ENCODE measurements at places on chromosomes 5 and 9.
A peak's percentile ranks its signal among the peaks of the same experiment; 100 is the strongest.

GRCh38 chr5:172007175-172008110, 1.0 kb upstream of the FBXW11 start:
- no peak for DNase-seq

DNA sequence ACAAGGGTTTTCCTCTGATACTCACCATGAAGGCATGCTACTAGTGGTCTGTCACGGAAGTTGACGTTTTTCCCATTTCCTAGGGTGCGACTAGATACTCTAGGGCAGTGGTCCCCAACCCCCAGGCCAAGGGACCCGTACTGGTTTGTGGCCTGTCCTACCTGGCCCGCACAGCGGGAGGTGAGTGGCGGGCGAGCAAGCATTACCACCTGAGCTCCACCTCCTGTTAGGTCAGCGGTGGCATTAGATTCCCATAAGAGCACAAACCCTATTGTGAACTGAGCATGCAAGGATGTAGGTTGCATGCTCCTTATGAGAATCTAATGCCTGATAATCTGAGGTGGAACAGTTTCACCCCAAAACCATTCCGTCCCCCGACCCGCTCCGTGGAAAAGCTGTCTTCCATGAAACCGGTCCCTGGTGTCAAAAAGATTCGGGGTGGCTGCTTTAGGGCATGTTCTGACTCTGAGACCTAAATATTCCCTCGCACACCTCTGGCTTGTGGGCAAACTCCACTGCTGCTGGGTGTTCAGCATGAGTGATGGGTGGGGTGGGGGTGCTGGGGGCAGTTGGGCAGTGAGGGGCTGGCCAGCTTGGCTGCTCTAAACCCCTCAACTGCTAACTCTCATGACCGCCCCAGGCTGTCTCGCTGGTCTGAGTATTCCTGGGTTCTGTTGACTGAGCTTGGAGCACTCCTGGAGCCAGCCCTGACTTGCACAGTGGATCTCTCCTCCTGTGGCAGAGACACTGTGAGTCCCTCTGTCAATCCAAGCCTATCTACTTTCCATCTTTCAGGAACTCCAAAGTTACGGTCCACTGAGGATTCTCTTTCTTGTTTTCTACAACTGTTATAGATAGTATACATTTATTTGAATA, 78.3 kb upstream of the NEK6 start:
- no peak for DNase-seq

DNA sequence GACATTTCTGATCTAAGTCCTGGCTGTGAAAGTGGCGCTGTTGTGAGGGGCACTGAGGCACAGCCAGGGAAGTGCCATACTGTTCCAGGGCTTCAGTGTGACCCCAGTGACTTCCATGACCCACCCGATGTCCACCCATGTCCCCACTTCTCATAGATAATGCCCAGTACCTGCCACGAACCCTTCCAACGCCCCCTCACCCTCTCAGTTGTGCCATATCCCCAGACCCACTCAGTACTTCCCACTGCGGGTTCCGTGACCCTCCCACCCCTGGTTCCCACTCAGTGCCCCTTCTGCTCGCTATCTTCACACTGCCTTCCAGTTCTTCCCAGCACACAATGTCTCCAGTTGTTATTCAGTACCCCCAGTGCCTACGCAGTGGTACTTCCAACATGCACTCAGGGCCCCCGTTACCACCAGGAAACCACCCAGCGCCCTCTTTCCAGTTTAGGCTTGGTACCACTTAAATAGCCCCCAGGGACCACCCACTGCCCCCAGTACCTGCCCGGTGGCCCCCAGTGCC, 30.7 kb upstream of the PSD2 start:
- DNase-seq: no peak

GRCh38 chr9:13816837-13817236, 497.1 kb downstream of the NFIB start:
- DNase-seq: no peak

- peak; percentile 23 for DNase-seq
Measured at GRCh38 chr9:22342491-22343217, 104.0 kb upstream of the DMRTA1 start.

DNA sequence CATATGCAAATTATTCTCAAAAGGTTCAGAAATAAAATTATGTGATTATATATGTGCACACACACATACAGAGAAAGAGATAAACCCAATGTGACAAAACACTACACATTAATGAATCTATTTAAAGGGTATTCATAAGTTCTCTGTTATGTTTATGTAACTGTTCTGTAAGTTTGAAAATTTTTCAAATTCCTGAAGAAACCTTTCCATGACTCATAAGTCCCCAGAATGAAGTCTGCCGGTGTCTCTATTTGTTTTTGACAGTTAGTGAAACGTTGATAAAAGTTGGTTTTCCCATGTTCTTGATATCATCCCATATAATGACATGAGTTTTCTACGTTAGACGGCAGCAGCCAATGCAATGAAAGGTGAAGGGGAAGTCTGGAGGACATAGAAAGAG, 199.5 kb upstream of the PUM3 start:
- DNase-seq: no peak

GRCh38 chr5:3654515-3654914, 58.9 kb downstream of the IRX1 start:
- DNase-seq: no peak

GRCh38 chr5:122137702-122138101, 8.4 kb downstream of the ZNF474 start:
- no peak for DNase-seq

- DNase-seq: no peak
Measured at GRCh38 chr5:10168254-10168653, 81.4 kb downstream of the ATPSCKMT start.

GRCh38 chr5:42026446-42026845, 101.4 kb downstream of the FBXO4 start:
- no peak for DNase-seq

- no peak for DNase-seq
Measured at GRCh38 chr5:108467563-108467962, 85.7 kb upstream of the FBXL17 start.

DNA sequence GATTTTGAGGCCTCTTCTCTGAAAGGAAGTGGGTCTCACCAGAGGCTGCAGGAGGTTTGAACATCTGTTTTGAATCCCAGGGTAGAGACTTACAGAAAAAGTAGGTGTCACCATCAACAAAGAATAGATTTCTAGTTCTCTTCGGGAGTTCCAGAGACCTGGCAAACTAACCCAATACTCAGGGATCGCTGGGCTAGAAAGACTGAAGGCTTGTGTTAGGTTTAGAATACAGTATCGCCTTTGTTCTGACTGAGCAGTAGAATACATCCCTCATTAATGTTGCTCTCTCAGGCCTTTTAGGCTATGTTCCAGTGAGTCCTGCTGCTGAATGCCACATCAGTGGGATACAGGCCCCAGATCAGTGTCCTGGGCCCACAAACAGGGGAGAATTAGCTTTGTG, 27.2 kb downstream of the RUSC2 start:
- DNase-seq: no peak

- DNase-seq: no peak
Measured at GRCh38 chr5:172853355-172853975, 19.4 kb downstream of the ERGIC1 start.

GRCh38 chr9:125600194-125600593, 106.8 kb downstream of the MAPKAP1 start:
- no peak for DNase-seq

GRCh38 chr9:72042928-72043327, 17.5 kb downstream of the C9orf57 start:
- DNase-seq: no peak

DNA sequence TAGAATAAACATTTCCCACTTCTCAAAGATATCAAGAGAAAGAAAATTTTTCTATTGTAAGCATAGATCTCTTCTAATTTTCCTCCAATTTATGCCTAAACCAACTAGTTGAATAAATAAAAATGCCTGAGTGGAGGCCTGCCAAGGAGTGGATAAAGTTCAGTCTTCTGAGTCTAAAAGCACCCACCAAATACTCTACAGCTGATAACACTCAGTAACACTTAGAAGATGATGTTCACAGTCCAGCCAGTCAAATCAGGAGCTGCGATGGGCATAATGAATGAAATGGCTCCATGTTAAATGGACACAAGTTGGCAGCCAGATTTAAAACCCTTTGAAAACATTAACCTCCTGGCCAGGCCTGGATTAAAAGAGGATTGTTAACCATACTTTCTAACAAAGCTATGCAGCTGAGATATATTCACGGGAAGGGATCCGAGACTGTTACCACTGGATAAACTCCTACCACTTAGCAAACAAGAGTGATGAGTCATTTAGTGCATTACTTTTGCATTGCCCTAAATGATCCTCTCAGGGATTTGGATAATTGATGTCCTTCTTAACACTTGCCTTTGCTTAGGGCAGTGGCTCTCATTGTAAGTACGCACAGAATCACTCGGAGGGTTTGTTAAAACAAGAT, 63.7 kb upstream of the CCDC112 start:
- DNase-seq: no peak

DNA sequence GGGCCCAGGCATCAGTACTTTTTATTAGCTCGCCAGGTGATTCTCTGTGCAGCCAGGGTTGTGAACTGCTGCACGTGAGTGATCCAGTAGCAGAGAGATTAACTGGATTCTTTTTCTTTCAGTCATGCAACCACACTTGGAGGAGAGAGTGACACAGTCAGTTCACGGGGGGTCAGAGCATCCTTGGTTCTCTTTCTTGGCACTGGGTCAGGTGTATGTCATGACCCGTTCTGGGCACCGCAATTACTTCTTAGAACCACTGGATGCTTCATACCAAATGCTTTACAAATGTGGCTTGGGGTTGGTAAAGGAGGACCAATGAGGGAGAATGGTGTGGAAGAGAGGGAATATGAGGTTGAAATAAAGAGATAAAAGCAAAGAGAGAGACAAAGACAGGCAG, 368.7 kb downstream of the MLLT3 start:
- DNase-seq: no peak

- no peak for DNase-seq
Measured at GRCh38 chr5:113205807-113206206, 229.0 kb downstream of the TSSK1B start.

GRCh38 chr5:109223531-109223930, 186.2 kb downstream of the PJA2 start:
- no peak for DNase-seq

GRCh38 chr5:168818558-168818957, 239.4 kb upstream of the PANK3 start:
- no peak for DNase-seq

DNA sequence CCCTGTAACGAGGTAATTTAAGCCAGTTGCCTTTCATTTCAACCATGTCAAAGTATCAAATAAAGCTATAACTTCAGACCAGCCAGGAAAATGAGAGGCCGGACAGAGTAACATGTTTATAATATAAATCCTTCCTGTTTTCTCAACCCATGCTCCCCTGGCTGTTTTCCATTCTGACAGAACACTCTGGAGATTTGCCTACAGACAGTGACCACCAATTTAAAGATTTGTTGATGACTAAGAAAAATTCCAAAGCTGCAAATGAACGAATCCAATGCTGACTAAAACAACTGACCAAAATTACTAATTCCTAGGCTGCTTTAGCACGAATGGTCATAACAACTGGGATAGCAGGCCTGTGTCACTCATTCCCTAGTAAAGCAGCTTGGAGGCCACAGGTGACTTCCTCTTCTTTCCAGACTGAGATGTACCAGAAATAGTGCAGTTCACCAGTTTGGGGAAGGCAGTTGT, 141.4 kb downstream of the AOPEP start:
- no peak for DNase-seq

GRCh38 chr9:36093384-36093783, 43.1 kb upstream of the GLIPR2 start:
- no peak for DNase-seq

DNA sequence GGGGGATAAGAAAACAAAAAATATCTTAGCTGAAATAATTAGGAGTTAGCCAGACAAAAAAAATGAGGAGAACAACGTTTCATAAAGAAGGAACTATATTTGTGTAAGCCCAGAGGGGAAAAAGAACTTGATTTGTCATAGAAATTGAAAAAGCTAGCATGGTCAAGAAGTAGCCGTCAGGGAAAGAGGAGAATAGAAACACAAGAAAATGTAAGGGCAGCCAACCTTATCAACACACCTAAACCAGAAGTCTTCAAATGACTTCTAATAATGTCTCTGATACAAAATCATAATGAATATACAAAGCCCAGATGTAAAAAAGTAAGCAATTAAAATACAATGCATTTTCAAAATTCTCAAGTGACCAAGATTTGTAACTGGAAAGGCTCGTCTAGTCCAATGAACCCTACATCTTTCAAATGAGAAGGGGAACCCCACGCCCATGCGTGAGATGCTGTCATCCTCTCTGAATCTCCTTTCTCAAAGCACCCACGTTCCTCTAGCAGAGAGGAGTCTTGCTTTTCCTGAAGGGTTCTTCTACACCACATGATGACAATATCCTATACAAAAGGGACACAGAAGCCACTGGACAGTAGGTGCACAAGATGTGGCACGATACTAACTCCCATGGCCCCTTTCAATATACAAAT, 103.7 kb downstream of the ARL15 start:
- DNase-seq: no peak

- no peak for DNase-seq
Measured at GRCh38 chr9:4799775-4800174, 7.0 kb downstream of the RCL1 start.

All from kidney epithelial cell (primary cell).